ENCODE measurements at places on chromosomes 1 and 21.

DNA sequence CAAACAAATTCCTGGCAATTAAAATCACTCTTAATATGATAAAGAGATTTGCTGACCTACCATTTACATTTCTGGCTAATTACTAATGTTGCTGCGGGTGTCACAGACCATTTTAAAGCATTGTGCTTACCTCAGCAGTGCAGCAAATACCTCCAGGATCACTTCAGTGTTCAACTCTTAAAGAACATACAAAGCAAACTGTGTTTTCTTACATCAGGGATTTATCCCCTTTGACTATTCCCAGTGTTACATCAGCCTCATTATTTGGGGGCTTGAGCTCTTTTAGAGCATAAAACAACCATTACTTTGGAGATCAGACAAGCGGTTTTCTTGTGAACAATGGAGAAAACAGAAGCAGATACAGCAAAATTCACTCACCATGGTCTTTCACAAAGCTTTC is 185.4 kb downstream of the LYPLAL1 start:
- H3K27me3 ChIP-seq, result no peaks in the 10 kb centered on the region
- H3K27ac ChIP-seq, result no peak overlapping the region
- no peaks in the 10 kb centered on the region for H3K36me3 ChIP-seq
- no peaks in the 10 kb centered on the region for H3K4me1 ChIP-seq
- DNase-seq, result no peak

DNA sequence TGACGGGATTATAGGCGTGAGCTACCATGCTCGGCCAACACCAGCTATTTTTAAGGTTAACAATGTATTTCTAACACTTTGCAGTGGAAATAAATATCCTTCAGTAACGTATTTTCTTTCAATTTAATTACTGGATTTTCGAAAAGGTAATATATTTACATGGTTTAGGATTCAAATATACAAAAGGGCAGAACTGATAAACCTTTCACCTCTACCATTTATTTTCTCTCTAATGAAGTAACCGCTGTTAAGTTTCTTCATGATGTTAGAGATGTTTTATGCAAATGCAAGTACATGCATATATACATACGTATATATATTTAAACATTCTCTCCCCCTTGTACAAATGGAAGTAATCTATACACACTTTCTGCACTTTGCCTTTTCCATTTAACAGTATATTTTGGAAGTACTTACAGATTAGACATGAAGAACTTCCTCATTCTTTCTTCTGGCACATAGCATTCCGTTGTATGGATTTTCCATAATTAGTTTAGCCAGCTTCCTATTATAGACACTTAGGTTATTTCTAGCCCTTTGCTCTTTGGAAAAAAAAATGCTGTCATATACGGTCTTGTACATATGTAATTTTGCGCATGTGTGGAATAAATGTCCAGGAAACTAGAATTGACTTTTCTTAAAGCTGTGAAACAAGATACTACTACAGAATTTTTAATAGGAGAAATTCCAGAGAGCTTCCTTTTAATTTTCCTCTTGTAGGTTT is 14.9 kb upstream of the HJV start:
- H3K4me3 ChIP-seq, result peak overlapping the region; percentile 77
- H3K27ac ChIP-seq, result no peak overlapping the region
- no peak for DNase-seq
- H3K36me3 ChIP-seq, result no peaks in the 10 kb centered on the region

DNA sequence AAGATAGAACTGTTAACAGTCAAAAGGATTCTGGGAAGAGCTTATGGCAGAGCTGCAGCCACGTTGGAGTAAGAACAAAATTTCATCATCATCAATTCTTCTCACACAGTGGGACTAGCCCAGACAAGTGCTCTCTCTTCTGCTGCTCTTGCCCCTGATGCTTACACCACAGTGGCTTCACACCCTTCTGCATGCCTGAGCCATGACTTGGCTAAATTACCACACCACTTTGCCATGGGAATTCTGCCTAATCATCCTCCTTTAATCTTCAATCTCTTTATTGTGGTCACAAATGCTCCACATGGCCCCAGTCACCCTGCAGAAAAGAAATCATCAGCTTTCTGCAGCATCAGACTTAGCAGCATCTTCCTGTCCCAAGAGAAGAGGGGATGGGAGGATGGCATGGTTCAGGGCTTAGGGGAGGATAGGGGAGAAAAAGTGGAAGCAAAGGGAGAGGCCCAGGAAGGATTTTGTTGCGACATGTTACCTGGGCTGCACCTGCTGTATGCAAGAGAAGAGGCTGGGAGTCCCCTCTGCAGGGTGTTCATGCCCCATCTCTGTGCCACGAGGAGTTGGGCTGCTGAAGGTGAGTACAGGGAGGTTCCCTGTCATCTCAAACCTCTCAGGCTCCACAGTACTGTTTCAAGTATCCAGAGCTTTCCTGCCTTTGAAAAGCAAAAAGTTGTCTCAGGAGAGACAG is 9.0 kb upstream of the RPTN start:
- H3K27ac ChIP-seq, result no peak overlapping the region
- no peaks in the 10 kb centered on the region for H3K4me1 ChIP-seq
- DNase-seq, result no peak
- H3K27me3 ChIP-seq, result peaks cover 3% of the 10 kb centered on the region
- H3K4me3 ChIP-seq, result no peak overlapping the region

- H3K36me3 ChIP-seq, result no peaks in the 10 kb centered on the region
- DNase-seq, result no peak
- no peaks in the 10 kb centered on the region for H3K4me1 ChIP-seq
- H3K27me3 ChIP-seq, result no peaks in the 10 kb centered on the region
- H3K27ac ChIP-seq, result no peak overlapping the region
Observed at GRCh38 chr1:180901076-180901990, 11.4 kb upstream of the KIAA1614 start.

- H3K36me3 ChIP-seq, result no peaks in the 10 kb centered on the region
- no peak for DNase-seq
- H3K4me1 ChIP-seq, result no peaks in the 10 kb centered on the region
Observed at GRCh38 chr1:230501242-230501641, 75.1 kb upstream of the PGBD5 start.

- H3K27me3 ChIP-seq, result no peaks in the 10 kb centered on the region
- no peaks in the 10 kb centered on the region for H3K36me3 ChIP-seq
- DNase-seq, result no peak
- no peak overlapping the region for H3K27ac ChIP-seq
Observed at GRCh38 chr1:22447621-22448111, 4.0 kb upstream of the ZBTB40 start.

- DNase-seq, result no peak
- no peaks in the 10 kb centered on the region for H3K27me3 ChIP-seq
- no peaks in the 10 kb centered on the region for H3K4me1 ChIP-seq
- no peak overlapping the region for H3K4me3 ChIP-seq
Observed at GRCh38 chr1:39165049-39165448, 39.4 kb upstream of the MACF1 start.

DNA sequence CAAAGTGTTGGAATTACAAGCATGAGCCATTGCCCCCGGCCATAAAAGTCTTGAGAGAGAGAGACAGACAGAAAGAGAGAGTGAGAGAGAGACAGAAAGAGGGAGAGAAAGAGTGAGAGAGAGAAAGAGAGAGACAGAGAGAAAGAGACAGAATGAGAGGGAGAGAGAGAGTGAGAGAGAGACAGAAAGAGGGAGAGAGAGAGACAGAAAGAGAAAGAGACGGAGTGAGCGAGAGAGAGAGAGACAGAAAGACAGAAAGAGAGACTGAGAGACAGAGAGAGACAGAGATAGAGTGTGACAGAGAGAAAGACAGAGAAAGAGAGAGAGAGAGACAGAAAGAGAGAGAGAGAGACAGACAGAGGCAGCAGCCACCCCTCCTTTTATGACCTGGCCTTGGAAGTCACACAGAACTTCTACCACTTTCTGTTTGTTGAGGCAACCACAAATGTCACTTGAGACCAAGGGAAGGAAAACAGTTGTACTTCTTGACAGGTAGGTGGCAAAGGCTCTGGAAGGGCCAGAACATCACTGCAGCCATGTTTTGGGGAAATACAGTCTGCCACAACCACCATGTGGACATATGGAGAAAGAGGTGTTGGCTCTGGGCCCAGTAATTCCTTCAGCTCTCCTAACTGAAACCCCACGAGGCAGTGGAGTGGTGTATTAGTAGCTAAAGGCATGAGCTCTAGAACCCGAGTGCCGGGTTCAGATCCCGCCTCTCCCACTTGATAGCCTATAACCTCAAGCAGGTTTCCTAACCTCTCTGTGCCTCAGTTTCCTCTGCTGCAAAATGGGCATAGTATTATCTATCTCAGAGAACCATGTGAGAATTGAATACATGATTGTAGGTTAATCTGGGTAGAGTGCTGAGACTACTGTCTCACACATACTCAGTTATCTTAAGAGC is 50.6 kb downstream of the TNFRSF8 start:
- H3K4me3 ChIP-seq, result no peak overlapping the region
- H3K4me1 ChIP-seq, result peaks cover 4% of the 10 kb centered on the region
- DNase-seq, result no peak
- no peak overlapping the region for H3K27ac ChIP-seq

GRCh38 chr1:238914346-238914745 is 472.0 kb upstream of the CHRM3 start:
- no peak overlapping the region for H3K27ac ChIP-seq
- H3K27me3 ChIP-seq, result no peaks in the 10 kb centered on the region
- H3K4me1 ChIP-seq, result no peaks in the 10 kb centered on the region
- H3K4me3 ChIP-seq, result no peak overlapping the region

GRCh38 chr1:106613861-106614260 is 442.6 kb upstream of the PRMT6 start:
- no peak overlapping the region for H3K4me3 ChIP-seq
- H3K36me3 ChIP-seq, result no peaks in the 10 kb centered on the region
- no peaks in the 10 kb centered on the region for H3K27me3 ChIP-seq
- no peaks in the 10 kb centered on the region for H3K4me1 ChIP-seq
- DNase-seq, result no peak
- H3K27ac ChIP-seq, result no peak overlapping the region

DNA sequence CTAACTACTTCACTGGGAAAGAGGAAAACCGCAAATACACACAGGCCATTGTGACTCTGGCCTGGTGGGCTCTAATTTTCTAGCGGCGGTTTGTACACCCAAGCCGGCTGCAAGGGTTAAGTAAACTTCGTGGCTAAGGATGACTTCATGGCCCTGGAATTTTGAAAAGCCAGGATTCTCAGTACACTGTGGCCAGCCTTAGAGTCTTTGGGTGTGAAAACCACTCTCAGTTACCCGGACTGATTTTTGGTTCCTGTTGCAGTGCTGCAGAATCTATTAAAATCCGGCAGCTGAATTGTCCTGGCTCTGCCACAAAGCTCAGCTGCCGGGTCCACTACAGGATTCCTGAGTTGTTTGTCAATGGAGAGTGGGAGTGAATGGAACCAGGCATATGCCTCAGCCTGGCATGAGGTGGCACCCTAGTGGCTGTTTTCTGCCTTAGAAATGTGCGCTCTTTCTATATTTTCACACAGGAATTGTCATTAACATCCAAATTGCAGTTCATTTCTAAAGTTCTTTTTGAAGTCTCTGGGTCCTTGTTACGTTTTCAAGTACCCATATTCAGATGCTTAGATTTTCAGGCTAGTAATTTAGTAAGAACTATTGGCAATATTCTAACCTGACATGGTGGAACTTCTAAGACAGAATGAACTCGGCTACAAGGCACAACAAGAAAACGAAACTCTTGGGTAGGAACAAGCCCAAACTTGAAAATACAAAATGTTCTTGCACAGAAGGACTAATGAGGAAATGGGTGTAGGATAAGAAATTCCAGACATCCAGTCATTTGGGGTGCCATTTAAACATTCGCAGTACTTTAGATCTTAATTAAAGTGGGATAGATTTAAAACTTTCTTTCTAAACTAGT is 255.9 kb downstream of the NFIA start:
- no peaks in the 10 kb centered on the region for H3K36me3 ChIP-seq
- no peak overlapping the region for H3K27ac ChIP-seq
- H3K27me3 ChIP-seq, result no peaks in the 10 kb centered on the region

GRCh38 chr1:66503841-66504470 is 30.0 kb upstream of the SGIP1 start:
- H3K4me1 ChIP-seq, result no peaks in the 10 kb centered on the region
- no peak overlapping the region for H3K4me3 ChIP-seq
- peak; percentile 16 for DNase-seq
- no peaks in the 10 kb centered on the region for H3K36me3 ChIP-seq
- no peak overlapping the region for H3K27ac ChIP-seq

- no peaks in the 10 kb centered on the region for H3K27me3 ChIP-seq
- no peaks in the 10 kb centered on the region for H3K36me3 ChIP-seq
- no peak overlapping the region for H3K4me3 ChIP-seq
- peaks cover 13% of the 10 kb centered on the region for H3K4me1 ChIP-seq
- no peak for DNase-seq
Observed at GRCh38 chr1:204367956-204368355, 8.2 kb upstream of the PLEKHA6 start.

GRCh38 chr1:20470194-20470593 is 15.8 kb downstream of the CAMK2N1 start:
- H3K27me3 ChIP-seq, result no peaks in the 10 kb centered on the region
- no peak for DNase-seq
- no peak overlapping the region for H3K27ac ChIP-seq
- no peaks in the 10 kb centered on the region for H3K36me3 ChIP-seq
- no peaks in the 10 kb centered on the region for H3K4me1 ChIP-seq

GRCh38 chr1:162010175-162010506 is 13.5 kb downstream of the OLFML2B start:
- no peaks in the 10 kb centered on the region for H3K36me3 ChIP-seq
- H3K27ac ChIP-seq, result no peak overlapping the region
- H3K27me3 ChIP-seq, result no peaks in the 10 kb centered on the region
- no peaks in the 10 kb centered on the region for H3K4me1 ChIP-seq

DNA sequence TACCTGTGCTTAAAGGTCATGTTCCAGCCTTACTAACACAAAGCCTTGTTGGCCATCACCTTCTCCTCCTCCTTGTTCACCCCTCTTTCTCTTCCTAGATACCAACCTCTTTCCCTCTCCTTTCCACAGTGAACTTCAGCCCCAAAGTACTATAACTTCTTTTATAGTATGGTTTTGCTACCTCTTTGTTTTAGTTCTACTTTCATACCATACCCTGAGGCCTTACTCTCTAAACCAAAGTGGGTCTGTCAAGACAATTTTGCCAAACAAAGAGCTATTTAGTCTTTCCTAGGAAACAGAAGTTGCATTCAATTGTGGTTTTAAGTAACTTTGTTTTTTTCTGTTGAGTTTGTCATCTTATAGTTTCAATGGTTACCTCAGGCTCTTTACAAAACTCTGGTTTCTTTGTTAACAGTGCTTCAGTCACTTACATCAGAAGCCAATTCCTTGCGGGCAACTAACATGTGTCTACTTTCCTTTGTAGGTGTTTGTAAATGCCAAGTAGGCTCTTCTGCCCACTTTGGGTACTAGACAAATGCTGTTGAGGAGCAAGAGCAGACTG is 623.9 kb upstream of the PKN2 start:
- no peak overlapping the region for H3K27ac ChIP-seq
- H3K27me3 ChIP-seq, result no peaks in the 10 kb centered on the region
- no peak for DNase-seq
- no peaks in the 10 kb centered on the region for H3K4me1 ChIP-seq

Measured in CD4-positive, alpha-beta memory T cell (primary cell).